NCI-H446 (cell line): ENCODE measurements at places on chromosomes 12 and 14.

- no peak for DNase-seq
These were observed 80.8 kb downstream of the GRIP1 start for GRCh38 chr12:66598079-66598478.

- DNase-seq: no peak
These were observed 49.4 kb downstream of the LTBP2 start for GRCh38 chr14:74562515-74563232.

DNA sequence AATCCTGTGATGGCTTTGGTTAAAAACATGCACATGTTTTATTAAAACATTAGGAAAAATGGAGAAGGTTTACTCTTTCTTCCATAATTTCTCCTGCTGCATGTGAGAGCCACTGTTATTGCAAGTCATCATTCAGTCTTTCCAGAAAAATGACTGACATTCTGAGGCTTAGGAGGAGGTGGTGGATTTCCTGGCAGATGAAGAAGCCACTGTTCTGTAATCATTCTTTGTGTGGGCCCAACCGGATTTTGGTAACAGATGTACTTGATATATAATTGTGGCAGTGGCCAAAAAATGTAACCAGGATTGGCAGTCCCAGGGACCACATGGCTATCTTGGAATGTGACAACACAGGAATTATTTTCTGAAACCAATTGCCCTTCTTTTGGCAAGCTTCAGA is 120.2 kb downstream of the DAAM1 start:
- peak; percentile 74 for DNase-seq

- DNase-seq: no peak
These were observed 8.2 kb downstream of the ENDOU start for GRCh38 chr12:47717046-47717442.

DNA sequence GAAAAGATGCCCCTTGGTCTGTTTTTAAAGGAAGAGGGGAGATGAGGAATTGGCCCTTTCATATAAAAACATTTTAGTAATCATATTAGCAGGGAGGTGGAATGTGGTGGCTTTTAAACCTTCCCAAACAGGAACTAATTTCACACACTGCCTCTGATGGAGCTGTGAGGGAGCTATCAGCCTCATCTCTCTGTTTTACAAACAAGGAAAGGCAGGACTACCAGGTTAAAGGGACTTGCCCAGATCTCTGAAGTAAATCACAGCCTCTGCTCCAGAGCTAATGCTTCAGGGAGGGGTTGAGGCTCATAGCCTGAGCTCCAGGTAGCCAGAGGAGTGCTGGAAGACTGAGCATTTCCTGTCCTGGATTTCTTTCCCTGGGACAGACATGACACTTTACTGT is 1.1 kb upstream of the BMP4 start:
- no peak for DNase-seq

DNA sequence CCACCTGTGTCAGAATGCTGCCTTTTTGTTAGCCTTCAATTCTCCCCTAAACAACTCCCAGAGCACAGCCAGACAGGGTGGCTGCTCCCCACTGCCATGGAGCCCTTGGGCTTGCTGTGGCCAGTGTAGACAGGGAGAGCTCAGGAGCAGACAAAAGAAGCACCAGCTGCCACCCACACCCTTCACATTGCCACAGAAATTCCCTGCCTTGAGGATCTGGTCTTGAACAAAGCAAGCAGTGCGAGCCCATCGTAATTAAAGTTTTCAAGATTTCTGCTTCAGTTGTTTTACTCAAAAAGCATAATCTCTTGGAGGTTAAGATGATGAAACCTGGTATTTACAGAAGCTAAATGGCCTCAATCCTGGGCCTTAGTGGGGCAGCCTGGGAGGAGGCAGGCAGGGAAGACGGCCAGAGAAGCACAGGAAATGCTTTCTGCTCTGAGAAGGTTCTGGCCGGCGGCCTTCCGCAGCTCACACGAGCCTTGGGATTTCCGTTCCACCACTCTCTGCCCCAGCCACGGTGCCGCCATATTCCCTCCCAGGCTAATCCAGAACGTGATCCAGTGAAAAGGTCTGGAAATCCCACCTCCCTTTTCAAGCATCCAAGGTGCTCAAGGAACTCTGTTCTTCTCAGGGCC is 535.2 kb downstream of the BCL11B start:
- DNase-seq: no peak

DNA sequence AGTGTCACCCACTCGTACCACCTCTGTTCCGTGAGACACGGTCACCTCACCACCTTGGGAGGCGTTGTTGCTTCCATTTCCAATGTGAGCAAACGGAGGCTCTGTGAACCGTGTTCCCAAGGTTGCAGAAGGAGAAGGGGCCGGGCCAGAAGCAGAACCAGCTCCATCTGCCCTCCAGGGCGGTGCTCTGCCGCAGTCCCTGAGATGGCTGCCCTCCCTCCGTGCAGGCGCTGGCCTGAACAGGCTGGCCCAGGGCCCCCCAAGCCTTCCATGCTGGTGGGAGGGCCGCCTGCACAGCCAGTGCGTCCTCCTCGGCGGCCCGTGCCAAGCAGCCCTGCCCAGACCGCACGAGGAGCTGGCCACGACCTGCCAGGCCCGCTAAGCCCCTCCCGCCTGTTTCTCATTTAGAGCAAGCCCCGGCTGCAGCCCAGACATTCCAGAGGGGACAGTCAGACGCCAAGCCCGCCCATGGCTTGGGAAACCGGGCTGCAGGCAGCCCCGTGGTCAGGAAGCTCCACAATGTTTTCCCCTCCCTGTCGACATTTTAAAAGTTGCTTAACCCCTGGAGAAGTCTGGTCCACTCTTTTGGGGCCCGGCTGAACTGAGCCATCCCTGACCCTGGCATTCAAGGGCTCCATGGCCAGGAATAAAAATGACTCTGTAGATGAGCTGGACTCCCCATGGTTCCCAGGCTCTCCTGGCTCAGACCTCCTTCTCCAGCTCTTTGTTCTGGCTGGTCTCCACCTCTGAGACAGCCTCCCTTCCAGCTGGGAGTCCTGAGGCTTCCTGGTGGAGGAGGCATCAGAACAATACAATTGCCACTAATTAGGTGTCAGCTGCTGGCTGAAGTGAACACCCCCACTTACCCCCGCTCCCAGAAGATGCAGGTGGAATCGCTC is 236.0 kb downstream of the BCL11B start:
- DNase-seq: no peak

DNA sequence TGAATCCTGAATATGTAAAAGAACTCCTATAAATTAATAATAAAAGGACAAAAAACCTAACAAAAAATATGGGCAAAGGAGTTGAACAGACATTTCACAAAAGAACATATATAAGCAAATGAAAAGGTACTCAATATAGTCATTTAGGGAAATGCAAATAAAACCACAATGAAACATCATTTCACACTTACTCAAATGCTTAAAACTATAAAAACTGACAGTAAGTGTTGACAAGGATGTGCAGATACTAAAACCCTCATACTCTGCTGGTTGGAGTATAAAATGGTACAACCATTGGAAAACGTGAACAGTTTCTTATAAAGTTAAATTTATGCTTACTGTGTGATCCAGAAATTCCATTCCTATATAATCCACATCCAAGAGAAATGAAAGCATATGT is 247.1 kb downstream of the GXYLT1 start:
- no peak for DNase-seq

DNA sequence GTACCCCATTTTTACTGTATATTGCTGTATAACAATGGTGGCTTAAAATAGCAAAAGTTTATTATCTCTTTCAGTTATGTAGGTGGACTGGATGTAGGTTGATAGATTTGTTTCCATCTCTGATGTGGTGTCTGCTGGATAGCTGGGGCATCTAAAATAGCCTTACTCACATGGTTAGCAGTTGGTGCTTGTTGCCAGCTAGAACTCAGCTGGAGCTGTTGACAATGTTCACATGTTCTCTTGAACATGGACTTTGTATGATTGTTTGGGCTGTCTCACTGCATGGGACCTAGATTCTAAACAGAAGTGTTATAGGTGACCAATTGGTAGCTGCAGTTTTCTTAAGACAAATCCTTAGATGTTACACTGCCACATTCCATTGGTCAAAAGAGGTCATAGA is 126.9 kb downstream of the GPHN start:
- no peak for DNase-seq

- no peak for DNase-seq
These were observed 162.4 kb downstream of the C12orf75 start for GRCh38 chr12:105492591-105493545.
